ENCODE measurements at places on chromosomes 5 and 9. TPM values are rescaled to one million over a fixed set of nuclear protein-coding genes. Genes with fewer than 3 reads are reported as not detected.
A peak's percentile ranks its signal among the peaks of the same experiment; 100 is the strongest.

DNA sequence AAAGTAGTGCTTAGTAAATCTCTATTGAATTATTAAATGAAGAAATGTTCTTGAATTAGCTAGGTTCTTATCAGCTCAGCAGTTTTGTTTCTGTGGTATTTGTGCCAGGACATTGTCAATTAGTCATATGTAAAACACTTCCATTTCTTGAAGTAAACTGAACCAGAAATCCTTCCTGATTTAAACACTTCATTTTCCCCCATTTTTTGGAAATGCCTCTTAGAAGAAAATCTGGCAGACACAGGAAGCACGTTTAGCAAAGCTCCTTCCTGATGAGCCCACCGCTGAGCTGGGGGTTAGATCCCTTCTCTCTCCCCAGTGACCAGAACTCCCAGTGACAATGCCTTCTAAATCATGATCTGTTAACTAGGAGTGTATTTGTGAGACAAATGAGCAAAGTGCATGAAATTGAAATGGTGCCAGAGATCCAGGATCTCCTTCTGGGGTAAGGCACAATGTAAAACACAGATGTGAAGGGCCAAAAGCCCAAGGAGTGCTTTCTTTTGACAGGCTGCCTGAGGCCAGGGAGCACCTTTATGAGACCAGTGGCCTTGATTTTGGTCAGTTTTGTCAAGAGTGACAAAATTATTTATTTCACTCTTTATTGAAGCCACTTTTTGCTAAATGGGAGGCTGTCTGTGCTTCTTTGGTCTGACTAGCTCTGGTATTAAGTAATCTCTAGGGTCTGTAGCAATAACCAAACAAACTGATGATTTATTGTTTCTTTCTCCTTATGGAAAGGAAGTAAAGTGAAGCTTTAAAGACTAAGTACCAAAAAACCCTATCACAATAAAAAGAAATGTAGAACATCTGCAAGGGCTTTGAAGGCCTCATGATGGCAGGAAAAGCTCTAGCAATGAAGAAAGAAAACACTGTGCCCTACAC is 25.5 kb upstream of the RUSC2 start:
- no peaks in the 10 kb centered on the region for H3K4me1 ChIP-seq
- no peak for DNase-seq
- no peak overlapping the region for H3K27ac ChIP-seq
- H3K36me3 ChIP-seq, result no peaks in the 10 kb centered on the region
- no peak overlapping the region for H3K4me3 ChIP-seq
- H3K27me3 ChIP-seq, result no peaks in the 10 kb centered on the region

OTULIN gene
- total RNA-seq, result 13.9 TPM

TMEM174 gene
- not detected for total RNA-seq

DNA sequence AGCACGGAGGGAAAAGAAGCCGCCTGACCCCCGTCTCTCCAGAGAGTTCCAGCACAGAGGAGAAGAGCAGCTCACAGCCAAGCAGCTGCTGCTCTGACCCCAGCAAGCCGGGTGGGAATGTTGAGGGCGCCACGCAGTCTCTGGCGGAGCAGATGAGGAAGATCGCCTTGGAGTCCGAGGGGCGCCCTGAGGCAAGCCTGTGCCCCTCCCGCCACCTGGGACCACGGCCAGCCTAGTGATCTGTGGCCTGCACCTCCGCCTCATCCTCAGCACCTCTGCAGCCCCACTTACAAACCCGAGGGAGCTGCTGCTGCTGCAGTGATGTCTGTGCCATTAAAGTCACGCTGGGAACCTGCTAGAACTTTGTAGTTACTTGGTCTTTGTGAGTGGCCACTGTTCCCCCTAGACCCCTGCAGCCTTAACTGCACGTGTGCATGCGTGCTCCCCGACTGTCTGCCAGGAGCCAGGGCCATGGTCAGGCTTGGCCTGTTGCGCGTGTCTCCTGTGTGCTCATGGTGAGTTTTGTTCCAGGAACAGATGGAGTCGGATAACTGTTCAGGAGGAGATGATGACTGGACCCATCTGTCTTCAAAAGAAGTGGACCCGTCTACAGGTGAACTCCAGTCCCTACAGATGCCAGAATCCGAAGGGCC is 12.5 kb downstream of the SQSTM1 start:
- no peak overlapping the region for H3K27ac ChIP-seq
- H3K4me3 ChIP-seq, result no peak overlapping the region
- H3K4me1 ChIP-seq, result no peaks in the 10 kb centered on the region
- DNase-seq, result no peak
- no peaks in the 10 kb centered on the region for H3K27me3 ChIP-seq

- H3K4me1 ChIP-seq, result no peaks in the 10 kb centered on the region
- peak overlapping the region; percentile 62 for H3K27ac ChIP-seq
- no peak overlapping the region for H3K4me3 ChIP-seq
- DNase-seq, result no peak
These were observed 243.0 kb upstream of the SLC24A2 start for GRCh38 chr9:20031836-20032235.

DNA sequence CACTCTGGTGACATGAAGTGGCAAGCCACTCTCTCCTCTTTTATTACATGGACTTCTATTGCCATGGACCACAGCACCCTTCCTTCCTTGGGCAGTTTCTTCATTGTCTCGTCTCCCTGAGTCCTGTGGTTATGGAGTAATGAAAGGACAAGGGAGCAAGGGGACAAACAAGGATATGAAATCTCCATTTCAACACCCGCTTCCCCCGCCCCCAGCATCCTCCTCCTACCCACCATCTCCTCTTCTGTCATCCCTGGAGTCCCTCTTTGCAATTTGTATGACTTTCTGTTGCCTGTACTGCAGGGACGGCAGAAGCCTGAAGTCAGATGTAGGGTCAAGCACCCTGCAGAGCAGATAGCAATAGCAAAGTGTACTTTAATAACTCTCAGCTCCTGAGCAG is 300.7 kb upstream of the CLINT1 start:
- H3K27me3 ChIP-seq, result no peaks in the 10 kb centered on the region
- no peak for DNase-seq
- no peaks in the 10 kb centered on the region for H3K4me1 ChIP-seq

DNA sequence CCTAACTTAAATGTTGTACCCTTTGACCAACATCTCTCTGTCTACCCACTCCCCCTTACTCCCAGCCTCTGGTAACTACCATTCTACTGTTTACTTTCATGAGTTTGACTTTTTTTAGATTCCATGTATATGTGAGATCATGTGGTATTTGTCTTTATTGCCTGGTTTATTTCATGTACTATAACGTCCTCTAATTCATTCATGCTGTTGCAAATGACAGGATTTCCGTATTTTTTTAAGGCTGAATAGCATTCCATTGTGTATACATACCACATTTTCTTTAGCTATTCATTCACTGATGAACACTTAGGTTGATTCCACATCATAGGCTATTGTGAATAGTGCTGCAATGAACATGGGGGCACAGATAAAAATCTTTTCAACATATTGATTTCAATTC is 11.8 kb upstream of the NDUFB6 start:
- DNase-seq, result no peak
- H3K27me3 ChIP-seq, result no peaks in the 10 kb centered on the region
- H3K27ac ChIP-seq, result no peak overlapping the region
- no peak overlapping the region for H3K4me3 ChIP-seq
- H3K4me1 ChIP-seq, result no peaks in the 10 kb centered on the region
- no peaks in the 10 kb centered on the region for H3K36me3 ChIP-seq

DNA sequence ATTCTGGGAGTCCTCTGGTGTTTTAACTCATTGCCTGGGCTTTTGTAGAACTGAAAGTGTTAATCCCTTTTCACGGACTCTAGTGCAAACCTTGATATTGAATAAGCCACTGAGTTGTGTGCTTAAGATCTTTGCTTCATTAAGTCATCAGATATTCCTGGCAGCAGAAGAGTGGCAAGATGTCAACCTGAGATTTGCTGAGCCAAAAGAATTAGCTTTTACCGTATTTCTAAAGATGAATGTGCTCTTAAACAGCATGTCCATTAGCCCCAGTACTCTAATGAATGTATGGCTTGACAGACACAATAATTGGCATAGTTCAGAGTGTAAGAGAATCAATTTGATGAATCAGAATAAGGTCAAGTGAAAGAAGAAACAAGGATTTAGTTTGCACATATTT is 87.2 kb upstream of the CDH6 start:
- no peak overlapping the region for H3K27ac ChIP-seq
- no peaks in the 10 kb centered on the region for H3K4me1 ChIP-seq
- H3K27me3 ChIP-seq, result no peaks in the 10 kb centered on the region

- no peaks in the 10 kb centered on the region for H3K27me3 ChIP-seq
- H3K36me3 ChIP-seq, result no peaks in the 10 kb centered on the region
- no peak overlapping the region for H3K27ac ChIP-seq
- H3K4me1 ChIP-seq, result no peaks in the 10 kb centered on the region
These were observed 22.7 kb downstream of the CYFIP2 start for GRCh38 chr5:157288405-157289163.

DNA sequence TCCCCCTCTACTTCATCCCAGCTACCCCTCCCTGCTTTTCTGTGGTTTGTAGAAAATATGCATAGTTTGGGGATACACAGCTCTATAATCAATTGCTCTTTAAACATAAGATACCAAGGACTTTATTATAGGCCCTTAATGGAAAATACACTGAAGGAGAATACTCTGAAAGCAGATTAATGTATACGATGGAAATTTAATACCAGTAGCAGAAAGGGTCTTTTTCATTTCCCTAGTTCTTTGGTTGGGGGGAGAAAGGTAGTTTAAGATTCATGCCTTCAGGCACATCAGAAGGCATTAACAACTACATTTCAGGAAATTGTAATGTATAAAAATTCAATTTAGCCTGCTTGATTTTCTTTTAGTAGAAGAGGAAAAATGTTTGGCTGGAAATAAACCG is 452.9 kb upstream of the ZNF608 start:
- H3K4me1 ChIP-seq, result no peaks in the 10 kb centered on the region
- no peaks in the 10 kb centered on the region for H3K36me3 ChIP-seq
- no peak for DNase-seq
- no peak overlapping the region for H3K4me3 ChIP-seq
- H3K27ac ChIP-seq, result no peak overlapping the region

GRCh38 chr9:133970581-133971058 is 21.5 kb downstream of the VAV2 start:
- no peaks in the 10 kb centered on the region for H3K4me1 ChIP-seq
- H3K36me3 ChIP-seq, result no peaks in the 10 kb centered on the region
- no peaks in the 10 kb centered on the region for H3K27me3 ChIP-seq
- H3K27ac ChIP-seq, result no peak overlapping the region
- DNase-seq, result no peak
- no peak overlapping the region for H3K4me3 ChIP-seq

DUSP1 gene
- total RNA-seq, result 804 TPM

GRCh38 chr5:140106101-140106500 is 7.8 kb upstream of the PURA start:
- H3K4me3 ChIP-seq, result no peak overlapping the region
- no peaks in the 10 kb centered on the region for H3K36me3 ChIP-seq
- DNase-seq, result no peak
- H3K27me3 ChIP-seq, result no peaks in the 10 kb centered on the region

GRCh38 chr5:34603378-34603777 is 52.8 kb upstream of the RAI14 start:
- H3K4me1 ChIP-seq, result peaks cover 3% of the 10 kb centered on the region
- no peaks in the 10 kb centered on the region for H3K27me3 ChIP-seq
- no peak overlapping the region for H3K27ac ChIP-seq
- H3K4me3 ChIP-seq, result no peak overlapping the region
- H3K36me3 ChIP-seq, result no peaks in the 10 kb centered on the region

TTC16 gene
- 0.11 TPM for total RNA-seq

VCAN gene
- 72.0 TPM for total RNA-seq

DNA sequence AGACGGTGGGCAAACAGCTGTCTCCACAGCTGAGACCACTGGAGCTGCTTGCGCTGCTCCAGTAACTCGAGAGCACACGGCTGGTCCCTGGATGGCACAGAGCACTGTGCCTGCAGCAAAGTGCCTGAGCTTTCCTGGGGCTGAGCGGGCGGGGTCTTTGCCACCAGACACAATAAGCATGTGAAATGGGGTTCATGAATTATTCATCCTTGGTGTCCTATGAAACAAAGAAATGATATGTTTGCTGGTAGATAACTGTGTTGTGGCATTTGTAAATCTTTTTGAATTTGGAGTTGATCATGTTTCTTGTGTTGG is 151.7 kb upstream of the MPDZ start:
- H3K27me3 ChIP-seq, result no peaks in the 10 kb centered on the region
- H3K4me3 ChIP-seq, result no peak overlapping the region
- H3K36me3 ChIP-seq, result no peaks in the 10 kb centered on the region

- no peak overlapping the region for H3K27ac ChIP-seq
- DNase-seq, result no peak
- H3K36me3 ChIP-seq, result peaks cover 50% of the 10 kb centered on the region
- H3K4me1 ChIP-seq, result no peaks in the 10 kb centered on the region
These were observed 8.7 kb downstream of the TOR1A start for GRCh38 chr9:129815278-129815677.

- DNase-seq, result no peak
- H3K36me3 ChIP-seq, result no peaks in the 10 kb centered on the region
- H3K27me3 ChIP-seq, result no peaks in the 10 kb centered on the region
- H3K27ac ChIP-seq, result no peak overlapping the region
- H3K4me3 ChIP-seq, result no peak overlapping the region
These were observed 55.9 kb upstream of the ANKRD55 start for GRCh38 chr5:56288873-56289601.

DNA sequence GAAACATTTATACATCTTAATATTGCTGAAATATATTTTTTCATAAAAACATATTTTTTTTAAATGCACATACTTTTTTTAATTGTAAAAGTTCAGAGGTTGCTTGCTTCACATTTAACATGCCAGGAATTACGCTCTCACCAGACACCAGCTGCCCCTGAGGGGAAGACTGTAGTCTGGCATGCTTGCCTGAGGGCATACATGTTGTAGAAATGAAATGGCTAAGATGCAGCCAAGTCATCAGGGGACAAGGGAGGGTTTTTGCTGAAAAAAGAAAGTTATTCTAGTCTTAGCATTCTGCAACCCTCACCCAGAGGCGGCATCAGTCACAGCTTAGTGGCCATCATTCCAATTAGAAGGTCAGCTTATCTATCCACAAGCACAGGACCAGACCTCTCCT is 426.7 kb upstream of the FTMT start:
- H3K4me3 ChIP-seq, result no peak overlapping the region
- no peak for DNase-seq
- H3K4me1 ChIP-seq, result no peaks in the 10 kb centered on the region
- no peak overlapping the region for H3K27ac ChIP-seq
- no peaks in the 10 kb centered on the region for H3K27me3 ChIP-seq
